Fibroblast of lung (primary cell): ENCODE measurements at places on chromosomes 12 and 14.

DNA sequence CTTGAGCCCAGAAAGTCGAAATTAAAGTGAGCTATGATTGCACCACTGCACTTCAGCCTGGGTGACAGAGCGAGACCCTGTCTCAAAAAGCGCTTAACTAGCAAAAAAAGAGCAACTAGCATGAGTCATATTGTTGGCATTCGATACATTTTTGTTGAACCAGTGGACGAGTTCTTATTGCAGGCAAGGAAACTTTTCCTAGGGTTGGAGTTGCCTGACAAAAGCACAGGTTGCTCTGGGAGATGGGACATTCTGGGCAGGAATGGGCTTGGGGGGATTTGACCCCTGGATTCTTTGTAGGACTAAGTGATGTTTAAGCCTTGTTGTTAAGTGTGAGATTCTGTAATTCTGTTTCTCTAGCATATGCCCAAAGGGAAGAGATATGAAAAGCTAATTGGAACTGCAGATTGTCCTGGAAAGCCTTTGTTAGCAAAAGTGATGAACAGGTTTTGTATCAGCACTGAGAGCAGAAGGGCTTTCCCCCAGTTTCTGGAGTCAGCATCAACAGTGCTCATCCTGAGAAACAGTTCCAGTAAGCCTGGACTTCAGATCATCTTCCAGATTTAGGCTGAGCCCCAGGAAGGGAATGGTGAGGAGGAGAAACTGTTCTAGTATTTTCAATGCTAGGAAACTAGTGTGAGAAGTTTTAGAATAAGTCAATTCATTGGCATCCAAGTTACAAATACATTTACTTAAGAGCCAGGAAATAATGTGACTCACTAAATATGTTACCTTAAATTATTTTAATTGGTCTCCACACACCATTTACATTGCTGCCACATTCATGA, 123.1 kb downstream of the SRGAP1 start:
- peak; percentile 78 for DNase-seq

DNA sequence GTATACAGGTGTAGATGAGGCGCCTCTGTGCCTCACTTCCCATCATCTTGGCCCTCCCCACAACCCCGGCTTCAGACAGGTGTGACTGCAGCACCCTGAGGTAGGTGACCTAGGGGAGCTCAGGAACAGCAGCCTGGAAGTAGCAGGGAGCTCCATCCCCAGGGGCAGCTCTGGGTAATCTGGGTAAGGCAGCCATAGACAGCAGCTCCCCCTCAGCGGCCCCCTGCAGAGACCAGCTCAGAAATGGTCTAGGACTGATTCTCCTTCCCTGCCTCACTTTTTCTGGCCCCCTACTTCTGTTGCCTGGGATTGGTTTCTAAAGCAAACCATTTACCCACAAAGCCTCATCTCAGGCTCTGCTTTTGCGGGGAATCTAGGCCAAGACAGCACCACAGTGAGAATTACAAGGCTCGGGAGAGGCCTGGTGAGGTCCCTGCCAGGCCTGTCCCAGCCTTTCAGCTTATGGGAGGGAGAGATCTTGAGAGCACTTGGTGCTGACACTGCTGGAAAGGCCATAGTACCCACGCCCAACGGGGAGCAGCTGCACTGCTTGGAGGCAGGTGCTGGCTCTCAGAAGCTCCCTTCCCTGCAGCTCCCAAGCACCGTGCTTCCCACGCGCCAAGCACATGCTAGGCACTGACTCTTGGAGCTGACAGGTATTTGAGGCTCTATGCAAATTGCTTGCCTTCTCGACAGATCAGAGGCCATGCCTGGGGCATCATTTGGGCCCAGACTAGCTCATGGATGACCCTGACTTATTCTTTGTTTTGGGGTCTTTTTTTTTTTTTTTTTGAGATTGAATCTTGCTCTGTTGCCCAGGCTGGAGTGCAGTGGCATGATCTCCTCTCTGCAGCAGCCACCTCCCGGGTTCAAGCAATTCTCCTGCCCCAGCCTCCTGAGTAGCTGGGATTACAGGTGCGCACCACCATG, 45.1 kb upstream of the TRAF3 start:
- DNase-seq = no peak

DNA sequence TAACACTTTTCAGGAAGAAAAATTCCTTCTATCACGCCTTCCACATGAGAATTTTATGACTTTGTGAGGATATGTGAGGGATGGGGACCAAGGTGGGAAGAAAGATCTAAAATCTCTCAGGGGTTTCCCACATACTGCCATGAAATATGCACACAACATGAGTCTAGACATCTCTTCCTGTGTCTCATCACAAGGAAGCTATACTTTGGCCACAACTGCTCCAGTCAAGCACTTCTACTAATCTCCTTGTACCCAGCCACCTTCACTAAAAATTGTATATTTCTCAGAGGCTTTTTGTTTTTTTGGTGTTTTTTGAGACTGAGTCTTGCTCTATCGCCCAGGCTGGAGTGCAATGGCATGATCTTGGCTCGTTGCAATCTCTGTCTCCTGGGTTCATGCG, 3.2 kb downstream of the OSBPL8 start:
- no peak for DNase-seq

GRCh38 chr14:32985866-32986265, 47.2 kb downstream of the NPAS3 start:
- DNase-seq = peak; percentile 50

DNA sequence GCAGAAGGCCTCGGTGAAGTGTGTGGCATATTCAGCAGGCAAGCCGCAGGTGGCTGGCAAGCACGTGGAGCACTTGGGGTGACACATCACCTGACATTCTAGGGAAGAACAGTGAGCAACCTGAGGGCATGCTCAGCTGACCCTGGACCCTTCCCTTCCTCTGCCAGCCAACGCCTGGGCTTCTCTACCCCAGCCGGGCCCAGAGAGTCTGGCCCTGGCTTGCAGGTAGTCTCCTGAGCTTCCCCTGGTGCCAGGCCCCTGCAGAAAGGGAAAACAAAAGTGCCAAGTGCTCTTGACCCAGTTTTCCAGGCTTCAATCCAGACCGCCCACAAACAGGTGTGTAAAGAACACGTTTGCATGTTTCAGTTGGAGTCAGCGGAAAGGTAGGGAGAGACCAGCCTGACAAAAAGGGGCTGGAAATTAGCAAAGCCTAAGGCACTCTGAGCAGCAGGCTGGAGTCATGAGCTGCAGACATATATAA, 45.7 kb downstream of the PRKAB1 start:
- DNase-seq = no peak

- DNase-seq = peak; percentile 64
Observed at GRCh38 chr14:52902971-52903619, 47.8 kb downstream of the FERMT2 start.
